ENCODE measurements at places on chromosomes 5 and 9.

DNA sequence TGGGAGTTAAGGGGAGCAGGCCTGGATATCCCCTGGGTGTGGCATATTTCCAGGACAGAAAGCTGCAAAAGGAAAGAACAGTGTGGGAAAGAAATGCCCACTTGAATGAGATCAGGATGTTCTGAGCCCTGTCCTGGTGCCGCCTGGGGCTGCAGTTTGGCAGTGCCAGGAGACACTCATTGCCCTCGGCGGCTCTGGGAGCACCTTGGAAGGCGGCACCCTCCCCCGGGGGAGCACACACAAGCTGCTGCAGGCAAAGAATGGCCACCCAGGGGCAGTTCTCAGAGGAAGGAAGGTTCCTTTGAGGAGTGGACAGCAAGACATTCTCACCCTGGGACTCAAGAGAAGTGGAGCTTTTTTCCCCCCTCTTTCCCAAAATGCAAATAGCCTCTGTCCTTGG, 305.3 kb downstream of the NTRK2 start:
- no peak for DNase-seq

GRCh38 chr5:66867618-66868322, 271.6 kb downstream of the MAST4 start:
- no peak for DNase-seq

DNA sequence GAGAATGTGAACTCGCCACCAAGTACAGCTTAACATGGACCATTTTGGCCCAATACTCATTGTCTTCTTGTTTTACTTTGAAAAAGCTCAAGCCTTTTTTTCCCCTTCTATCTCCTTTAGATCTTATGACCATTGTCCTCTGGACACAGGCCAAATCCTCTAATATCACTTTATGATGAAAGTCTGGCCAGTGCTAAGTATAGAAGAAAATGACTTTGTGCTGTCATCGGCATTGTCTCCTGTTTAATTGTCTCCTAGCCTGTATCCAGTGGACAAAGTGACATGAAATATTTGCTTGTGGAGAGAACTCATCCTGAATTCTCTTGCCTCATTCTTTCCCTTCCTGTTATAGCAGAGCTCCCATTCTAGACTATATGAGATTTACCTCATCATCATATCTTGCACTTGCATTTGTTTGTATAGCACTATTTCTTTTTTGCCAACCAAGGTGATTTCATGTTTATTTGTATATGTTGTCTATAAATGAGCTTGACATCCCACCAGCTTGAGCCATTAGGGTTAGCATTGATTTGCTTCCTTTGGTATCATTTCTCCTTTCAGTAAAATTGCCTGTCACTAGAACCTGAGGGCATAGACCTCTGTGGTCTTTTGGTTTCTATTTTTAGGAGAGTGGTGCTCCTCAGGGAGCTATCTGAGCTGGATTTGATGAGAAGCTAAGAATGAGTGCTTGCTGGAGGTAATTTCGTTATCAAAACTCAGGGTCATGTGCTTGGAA, 18.8 kb upstream of the TNFAIP8 start:
- no peak for DNase-seq

DNA sequence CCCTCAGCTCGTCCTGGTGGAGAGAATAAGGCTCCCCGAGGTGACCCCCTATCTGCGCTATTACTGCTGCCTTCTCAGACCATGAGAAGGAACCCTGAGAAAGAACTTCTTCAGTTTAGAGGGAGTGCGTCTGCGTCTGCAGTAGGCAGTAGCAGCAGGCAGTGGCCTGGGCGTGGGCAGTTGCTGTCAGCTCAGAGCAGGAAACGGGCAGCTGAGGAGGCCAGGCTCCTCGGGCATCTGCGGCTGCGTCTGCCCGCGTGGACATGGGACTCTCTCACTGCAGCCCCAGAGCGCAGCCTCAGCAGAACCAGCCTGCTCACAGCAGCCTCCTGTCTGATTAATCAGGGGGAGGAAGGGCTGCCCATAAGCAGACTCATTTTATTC, 49.8 kb upstream of the FCN1 start:
- no peak for DNase-seq

- DNase-seq: no peak
These were observed 914.4 kb upstream of the SEMA6A start for GRCh38 chr5:117488976-117489500.

- no peak for DNase-seq
These were observed 44.4 kb upstream of the ELOVL7 start for GRCh38 chr5:60888359-60889061.

DNA sequence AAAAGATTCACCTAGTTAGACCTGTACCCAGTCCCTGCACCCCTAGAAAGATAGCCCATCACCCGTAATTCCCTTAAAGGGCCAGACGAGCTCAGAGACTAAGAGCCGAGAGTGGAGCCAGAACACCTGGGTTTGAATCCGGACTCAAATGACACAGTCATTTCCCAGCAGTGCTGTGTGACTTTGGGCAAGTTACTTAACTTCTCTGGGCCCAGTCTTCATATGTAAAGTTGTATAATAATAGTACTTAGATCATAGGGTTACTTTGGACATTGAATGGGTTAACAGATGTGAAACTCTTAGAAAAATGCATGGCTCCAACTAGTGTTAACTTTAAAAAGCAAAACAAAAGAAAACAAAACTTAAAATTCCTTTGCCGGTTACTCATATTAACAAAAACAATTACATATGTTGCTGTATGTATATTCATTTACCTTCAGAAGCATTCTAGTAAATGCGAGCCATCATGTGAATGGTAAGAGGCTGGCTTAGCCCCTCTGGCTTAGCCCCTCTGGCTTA, 40.4 kb upstream of the RASGRF2 start:
- DNase-seq: no peak

- DNase-seq: no peak
These were observed 58.5 kb downstream of the CNTRL start for GRCh38 chr9:121133104-121133816.

- DNase-seq: no peak
These were observed 162.4 kb downstream of the CHSY3 start for GRCh38 chr5:130066644-130067043.

DNA sequence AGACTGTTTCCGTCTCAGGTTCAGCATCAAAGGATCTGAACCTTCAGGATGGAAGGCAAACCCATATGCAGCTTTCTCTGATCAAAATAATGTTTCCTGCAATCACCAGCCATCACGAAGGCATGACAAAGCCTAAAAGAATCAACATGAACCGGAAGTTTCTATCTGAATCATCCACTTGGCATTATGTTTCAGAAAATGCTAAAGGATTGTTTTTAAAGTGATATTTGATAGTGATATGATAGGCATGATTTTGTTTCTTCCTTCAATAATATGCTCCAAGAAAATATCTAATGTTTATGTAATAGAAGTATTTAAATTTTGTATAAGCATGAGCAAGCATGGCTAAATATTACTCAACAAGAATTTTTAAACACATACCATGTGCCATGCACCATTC, 219.6 kb downstream of the PLK2 start:
- no peak for DNase-seq

DNA sequence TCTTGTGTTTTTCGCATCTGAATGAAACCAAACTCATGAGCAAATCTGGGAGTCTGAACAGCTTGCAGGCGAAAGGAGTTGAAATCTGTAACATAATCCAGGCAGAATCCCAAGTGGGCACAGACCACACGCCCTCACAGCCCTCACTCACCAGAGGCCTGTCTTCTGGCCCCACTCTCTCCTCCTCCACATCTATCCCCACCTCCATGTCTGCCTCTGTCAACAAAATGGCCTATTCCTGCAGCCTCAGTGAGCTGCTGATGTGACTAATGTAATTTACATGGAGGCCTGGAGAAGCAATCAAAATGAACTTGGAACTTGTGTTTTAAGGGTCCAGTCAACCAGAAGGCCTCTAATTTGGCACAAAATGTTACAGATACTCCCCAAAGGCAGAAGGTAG, 136.6 kb downstream of the GNA14 start:
- DNase-seq: no peak

Data from GF-D8 (cell line).